Endothelial cell (in vitro differentiated cells): ENCODE measurements at places on chromosomes 12 and 14.

DNA sequence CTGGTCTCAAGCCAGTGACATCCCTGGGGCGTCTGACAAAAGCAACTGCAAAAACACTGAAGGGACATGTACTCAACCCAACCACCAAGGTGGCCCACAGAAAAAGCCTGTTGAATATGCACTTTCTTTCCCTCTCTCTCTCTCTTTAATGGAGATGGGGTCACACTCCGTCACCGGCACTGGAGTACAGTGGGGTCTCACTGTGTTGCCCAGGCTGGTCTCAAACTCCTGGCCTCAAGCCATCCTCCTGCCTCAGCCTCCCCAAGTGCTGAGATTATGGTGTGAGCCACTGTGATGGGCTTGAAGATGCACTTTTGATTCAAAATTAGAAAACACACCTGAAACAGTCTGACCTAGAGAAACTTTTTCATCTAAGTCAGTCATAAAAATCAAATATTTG lies 7.2 kb upstream of the CD27 start:
- no peak for DNase-seq

GRCh38 chr12:132881818-132882217 lies 5.6 kb downstream of the CHFR start:
- no peak for DNase-seq

GRCh38 chr12:74903522-74903921 lies 306.1 kb downstream of the KCNC2 start:
- no peak for DNase-seq

DNA sequence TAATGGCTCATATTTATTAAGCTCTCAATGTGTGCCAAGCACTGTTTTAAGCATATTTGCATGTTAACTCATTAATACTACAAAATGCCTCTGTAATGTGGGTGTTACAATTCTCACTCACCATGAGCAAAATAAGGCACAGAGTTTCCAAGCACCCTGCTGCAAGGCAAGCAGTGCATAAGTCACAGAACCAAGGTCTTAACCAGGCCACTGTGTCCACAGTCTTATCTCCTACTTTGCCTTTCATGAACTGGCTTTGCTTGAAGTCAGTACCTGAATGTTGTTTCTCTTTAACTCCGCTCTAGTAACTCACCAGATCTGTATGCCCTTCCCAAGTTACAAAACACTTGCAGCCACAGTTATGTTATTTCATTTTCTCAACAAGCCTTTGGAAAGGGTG lies 1372.7 kb downstream of the AACS start:
- no peak for DNase-seq
